Stimulated activated CD4-positive, alpha-beta T cell treated with anti-CD3 and anti-CD28 coated beads, TNF-alpha, amount 100 ng/mL, for 1 hour (primary cell): ENCODE measurements at places on chromosomes 2 and 18.

GRCh38 chr18:70415823-70416488, 127.1 kb downstream of the SOCS6 start:
- DNase-seq, result no peak

- DNase-seq, result no peak
These were observed 802.0 kb downstream of the DCC start for GRCh38 chr18:53142005-53142404.

- DNase-seq, result no peak
These were observed 1136.0 kb downstream of the LRP1B start for GRCh38 chr2:140994856-140995255.

GRCh38 chr18:55603775-55604174, 15.8 kb upstream of the TCF4 start:
- no peak for DNase-seq

GRCh38 chr2:122831649-122832048, 1076.2 kb downstream of the TSN start:
- DNase-seq, result no peak

GRCh38 chr18:47317824-47318508, 66.5 kb upstream of the SKOR2 start:
- DNase-seq, result no peak
